Left lung (tissue), 14 donors: ENCODE measurements at places on chromosomes 7 and 10. TPM values are rescaled to one million over a fixed set of nuclear protein-coding genes. Genes with fewer than 3 reads are reported as not detected.

GRCh38 chr7:44078521-44078920 is 3.8 kb downstream of the POLM start:
- H3K4me3 ChIP-seq: no peak overlapping the region
- peaks cover 7% of the 10 kb centered on the region for H3K4me1 ChIP-seq
- peaks cover 73% of the 10 kb centered on the region for H3K36me3 ChIP-seq
- no peaks in the 10 kb centered on the region for H3K27me3 ChIP-seq
- DNase-seq: peak; percentile 26
- H3K27ac ChIP-seq: no peak overlapping the region

- H3K27ac ChIP-seq: no peak overlapping the region
- no peaks in the 10 kb centered on the region for H3K36me3 ChIP-seq
- H3K27me3 ChIP-seq: no peaks in the 10 kb centered on the region
- no peaks in the 10 kb centered on the region for H3K4me1 ChIP-seq
- no peak overlapping the region for H3K4me3 ChIP-seq
- DNase-seq: no peak
Observed at GRCh38 chr7:45588466-45588865, 14.3 kb downstream of the ADCY1 start.

- no peak overlapping the region for H3K4me3 ChIP-seq
- no peaks in the 10 kb centered on the region for H3K27me3 ChIP-seq
- DNase-seq: no peak
- H3K36me3 ChIP-seq: no peaks in the 10 kb centered on the region
Observed at GRCh38 chr10:662223-662605, 27.3 kb downstream of the DIP2C start.

GRCh38 chr7:80302078-80302477 is 167.4 kb downstream of the GNAI1 start:
- DNase-seq: no peak
- no peaks in the 10 kb centered on the region for H3K36me3 ChIP-seq
- no peaks in the 10 kb centered on the region for H3K4me1 ChIP-seq
- no peaks in the 10 kb centered on the region for H3K27me3 ChIP-seq
- H3K4me3 ChIP-seq: no peak overlapping the region

DNA sequence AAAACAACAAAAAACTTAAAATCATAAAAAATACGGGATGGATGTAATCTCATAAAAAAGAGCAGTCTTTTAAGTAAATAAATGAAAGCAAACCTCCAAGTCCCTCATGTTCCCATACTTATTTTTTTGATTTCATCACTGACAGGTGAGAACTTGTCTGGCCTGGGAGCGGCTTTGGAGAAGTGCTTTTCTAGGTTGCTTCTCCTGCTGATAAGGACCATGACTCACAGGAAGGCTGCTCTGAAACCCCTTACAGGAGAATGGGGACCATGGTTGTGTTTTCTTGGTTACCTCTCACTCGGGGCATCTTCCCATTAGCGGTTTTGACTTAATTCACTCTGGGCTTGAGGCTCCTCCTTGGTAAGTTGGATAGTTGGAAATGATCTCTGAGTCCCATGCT is 237.4 kb downstream of the CAMK1D start:
- H3K36me3 ChIP-seq: no peaks in the 10 kb centered on the region
- H3K27ac ChIP-seq: no peak overlapping the region
- no peak for DNase-seq
- no peaks in the 10 kb centered on the region for H3K4me1 ChIP-seq
- H3K4me3 ChIP-seq: no peak overlapping the region

- no peak overlapping the region for H3K4me3 ChIP-seq
- H3K27me3 ChIP-seq: peaks cover 17% of the 10 kb centered on the region
- no peaks in the 10 kb centered on the region for H3K4me1 ChIP-seq
- no peak for DNase-seq
- H3K27ac ChIP-seq: no peak overlapping the region
- no peaks in the 10 kb centered on the region for H3K36me3 ChIP-seq
Observed at GRCh38 chr7:134343796-134344195, 27.1 kb upstream of the SLC35B4 start.

- no peaks in the 10 kb centered on the region for H3K36me3 ChIP-seq
- H3K27me3 ChIP-seq: no peaks in the 10 kb centered on the region
- H3K4me1 ChIP-seq: no peaks in the 10 kb centered on the region
Observed at GRCh38 chr7:10657201-10657600, 316.5 kb upstream of the PHF14 start.

DNA sequence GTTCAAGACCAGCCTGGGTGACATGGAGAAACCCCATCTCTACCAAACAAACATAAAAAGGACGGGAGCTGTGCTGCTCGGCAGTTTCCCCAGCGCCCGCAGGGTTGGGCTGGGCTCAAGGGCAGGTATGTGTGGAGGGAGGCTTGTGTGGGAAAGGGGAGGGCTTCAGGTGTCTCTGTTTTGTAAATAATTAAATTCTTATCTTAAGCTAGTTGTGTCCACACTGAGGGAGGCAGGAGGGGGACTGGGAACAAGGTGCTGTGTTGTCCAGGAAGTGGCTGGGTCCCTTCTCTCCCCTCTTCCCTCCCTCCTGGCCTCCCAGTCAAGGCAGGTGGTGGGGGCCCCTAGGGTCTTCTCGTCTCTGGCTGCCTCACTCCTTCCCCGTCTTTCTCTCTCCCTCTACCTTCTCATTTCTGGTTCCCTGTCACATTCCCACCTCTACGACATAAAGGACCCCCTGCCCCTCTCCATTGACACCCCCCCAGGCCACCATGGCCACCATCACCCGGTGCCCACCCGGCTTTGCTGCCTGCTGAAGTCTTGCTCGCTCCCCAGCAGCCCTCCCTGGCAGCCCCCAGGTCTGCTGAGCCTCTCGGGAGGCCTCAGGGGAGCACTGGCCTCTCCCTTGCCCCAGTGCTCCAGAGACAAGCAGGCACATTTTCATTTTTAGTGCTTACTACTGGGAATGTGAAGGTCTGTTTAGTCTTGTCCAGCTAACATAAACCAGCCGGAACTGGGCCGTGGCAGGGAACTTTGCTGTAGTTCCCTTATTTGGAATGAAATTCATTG is 19.3 kb downstream of the NEURL1 start:
- DNase-seq: no peak
- H3K27me3 ChIP-seq: no peaks in the 10 kb centered on the region
- H3K27ac ChIP-seq: no peak overlapping the region

- no peaks in the 10 kb centered on the region for H3K27me3 ChIP-seq
- H3K4me3 ChIP-seq: no peak overlapping the region
- H3K27ac ChIP-seq: no peak overlapping the region
- no peaks in the 10 kb centered on the region for H3K36me3 ChIP-seq
Observed at GRCh38 chr10:86349474-86349873, 17.1 kb downstream of the GRID1 start.

DNA sequence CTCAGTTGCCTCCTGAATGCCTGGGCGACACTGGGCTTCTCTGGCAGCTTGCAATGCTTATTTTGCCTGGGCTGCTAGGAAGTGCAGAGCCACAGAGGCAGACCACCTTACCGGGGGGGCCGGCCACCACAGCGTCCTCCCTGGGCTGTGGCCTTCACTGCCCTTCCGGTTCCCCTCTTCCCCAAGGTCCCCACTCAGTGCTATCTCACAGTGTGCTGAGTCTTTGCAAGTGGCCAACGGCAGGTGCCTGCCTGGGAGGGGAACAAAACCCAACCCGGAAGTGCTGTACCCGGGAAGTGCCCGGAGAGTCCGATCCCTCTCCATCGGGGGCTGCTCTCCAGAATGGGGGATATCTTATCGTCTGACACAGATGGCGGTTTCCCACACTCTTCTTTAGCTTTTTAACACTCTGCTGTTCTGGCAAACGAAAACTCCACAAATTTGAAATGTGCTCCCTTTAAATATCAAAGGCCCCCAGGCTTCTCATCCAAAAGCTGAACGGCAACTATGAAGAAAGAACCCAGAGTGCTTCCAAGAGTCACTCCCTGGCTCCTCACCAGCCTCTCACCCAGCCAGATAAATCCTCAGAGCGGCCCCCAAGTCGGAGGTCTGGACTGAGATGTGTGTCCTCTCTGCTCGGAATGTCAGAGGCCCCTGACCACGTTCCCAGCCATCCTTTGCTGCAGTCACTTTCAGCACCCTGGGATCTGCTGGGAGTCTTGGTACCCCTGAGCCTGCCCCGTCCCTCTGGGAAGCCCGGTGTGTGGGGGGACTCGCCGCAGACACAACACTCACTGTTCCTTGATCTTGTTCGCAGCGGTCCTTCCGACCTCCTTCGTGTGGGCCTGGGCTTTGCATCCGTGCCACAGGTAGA is 165.1 kb downstream of the SVIL start:
- no peak overlapping the region for H3K27ac ChIP-seq
- no peaks in the 10 kb centered on the region for H3K27me3 ChIP-seq
- peaks cover 95% of the 10 kb centered on the region for H3K36me3 ChIP-seq
- H3K4me3 ChIP-seq: no peak overlapping the region
- no peak for DNase-seq

DNA sequence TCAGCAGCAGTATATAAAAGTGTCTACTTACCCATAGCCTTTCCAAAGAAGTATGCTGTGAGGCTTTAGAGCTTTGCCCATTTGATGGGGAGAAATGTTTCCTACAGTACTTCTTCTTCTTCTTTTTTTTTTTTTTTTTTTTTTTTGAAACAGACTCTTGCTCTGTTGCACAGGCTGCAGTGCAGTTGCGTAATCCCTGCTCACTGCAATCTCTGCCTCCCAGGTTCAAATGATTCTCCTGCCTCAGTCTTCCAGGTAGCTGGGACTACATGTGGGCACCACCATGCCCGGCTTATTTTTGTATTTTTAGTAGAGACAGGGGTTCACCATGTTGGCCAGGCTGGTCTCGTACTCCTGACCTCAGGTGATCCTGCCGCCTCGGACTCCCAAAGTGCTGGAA is 101.7 kb upstream of the TMEM26 start:
- H3K27me3 ChIP-seq: no peaks in the 10 kb centered on the region
- no peaks in the 10 kb centered on the region for H3K36me3 ChIP-seq
- no peak overlapping the region for H3K27ac ChIP-seq
- DNase-seq: no peak
- no peaks in the 10 kb centered on the region for H3K4me1 ChIP-seq
- no peak overlapping the region for H3K4me3 ChIP-seq

DNA sequence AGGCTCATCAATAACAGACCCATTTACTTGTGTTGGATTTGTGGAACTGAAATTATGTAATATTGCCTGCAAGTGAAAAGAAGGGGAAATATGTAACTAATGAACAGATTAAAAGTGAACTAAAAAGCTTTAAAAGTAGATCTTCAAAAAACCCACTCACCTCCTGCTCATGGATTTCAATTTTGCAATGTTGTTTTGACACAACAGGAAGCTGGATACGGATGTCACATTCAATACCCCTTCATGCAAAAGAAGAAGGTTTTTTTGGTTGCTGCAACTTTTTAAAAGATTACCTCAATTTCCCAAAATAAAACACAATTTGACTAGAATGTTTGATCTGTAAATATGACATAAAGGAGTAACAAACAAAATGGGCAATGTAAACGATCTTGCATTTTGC is 3.3 kb downstream of the MKI67 start:
- no peak for DNase-seq
- no peak overlapping the region for H3K27ac ChIP-seq
- H3K4me1 ChIP-seq: peaks cover 15% of the 10 kb centered on the region
- peaks cover 43% of the 10 kb centered on the region for H3K27me3 ChIP-seq

DNA sequence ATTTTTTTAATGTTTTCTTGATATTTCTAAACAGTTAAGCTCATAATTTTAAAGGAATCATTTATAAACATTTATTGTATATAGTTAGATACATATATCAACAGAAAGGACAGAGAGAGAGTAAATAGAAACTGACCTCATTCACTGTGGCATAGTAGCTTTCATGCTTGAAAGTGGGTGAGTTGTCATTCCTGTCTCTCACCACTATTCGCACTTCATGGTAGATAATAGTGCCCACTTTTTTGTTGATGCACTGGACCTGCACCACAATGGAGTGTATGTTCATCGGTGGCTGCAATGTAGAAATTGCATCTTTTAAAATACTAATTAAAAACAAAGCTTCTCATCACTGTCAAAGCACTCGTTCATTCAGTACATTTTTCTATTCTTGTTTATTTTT is 432.0 kb downstream of the PCDH15 start:
- no peak overlapping the region for H3K27ac ChIP-seq
- H3K36me3 ChIP-seq: no peaks in the 10 kb centered on the region
- no peaks in the 10 kb centered on the region for H3K27me3 ChIP-seq

GRCh38 chr10:6473901-6474370 is 106.1 kb downstream of the PRKCQ start:
- no peak overlapping the region for H3K27ac ChIP-seq
- no peak for DNase-seq
- no peaks in the 10 kb centered on the region for H3K36me3 ChIP-seq
- no peaks in the 10 kb centered on the region for H3K27me3 ChIP-seq
- no peak overlapping the region for H3K4me3 ChIP-seq

- H3K27me3 ChIP-seq: no peaks in the 10 kb centered on the region
- H3K27ac ChIP-seq: no peak overlapping the region
- no peaks in the 10 kb centered on the region for H3K36me3 ChIP-seq
- no peak overlapping the region for H3K4me3 ChIP-seq
- DNase-seq: no peak
Observed at GRCh38 chr10:34916314-34916713, 101.2 kb upstream of the PARD3 start.

- no peaks in the 10 kb centered on the region for H3K4me1 ChIP-seq
- H3K36me3 ChIP-seq: no peaks in the 10 kb centered on the region
- H3K4me3 ChIP-seq: no peak overlapping the region
- no peak overlapping the region for H3K27ac ChIP-seq
Observed at GRCh38 chr10:22391600-22391999, 46.3 kb downstream of the SPAG6 start.

DNA sequence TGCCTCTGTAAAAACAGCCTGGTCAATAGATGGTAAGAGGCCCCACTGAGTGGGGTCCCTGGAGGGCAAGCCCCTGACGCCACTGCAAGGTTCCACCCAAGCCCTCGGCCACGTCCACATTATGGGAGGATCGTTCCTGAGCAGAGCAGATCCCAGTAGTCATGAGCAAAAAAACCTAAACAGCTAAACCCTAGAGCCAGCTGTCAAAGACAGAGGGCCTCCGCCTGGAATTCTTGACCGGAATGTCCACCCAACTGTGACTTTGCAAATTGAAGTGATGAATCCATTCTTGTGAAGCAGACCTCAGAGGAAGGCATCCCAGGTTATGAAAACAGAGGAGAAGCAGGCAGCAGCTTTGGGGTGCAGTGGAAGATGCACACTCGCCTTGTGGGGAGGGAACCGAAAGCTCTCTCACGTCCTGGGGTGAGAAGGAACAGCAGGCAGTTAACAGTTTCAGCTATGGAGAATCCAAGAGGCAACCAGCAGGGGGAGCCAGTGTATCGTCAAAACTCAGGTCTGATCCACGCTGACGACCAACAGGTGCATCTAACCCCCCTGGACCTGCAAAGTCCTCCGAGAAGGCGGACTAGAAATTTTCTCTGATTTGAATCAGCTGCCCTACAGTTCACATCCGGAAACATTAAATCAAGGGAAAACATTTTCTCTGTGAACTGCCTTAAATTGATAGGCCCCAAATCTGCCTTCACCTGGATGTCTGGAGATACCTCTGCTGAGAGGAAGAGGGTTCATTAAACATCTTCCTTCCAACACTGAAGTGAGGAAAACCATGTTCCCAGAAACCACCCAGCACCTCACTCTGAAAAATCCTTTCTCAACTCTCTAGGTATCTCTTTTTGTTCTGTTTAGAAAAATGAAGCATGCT is 139.1 kb upstream of the PFKP start:
- H3K27ac ChIP-seq: no peak overlapping the region
- H3K36me3 ChIP-seq: no peaks in the 10 kb centered on the region
- no peaks in the 10 kb centered on the region for H3K27me3 ChIP-seq
- DNase-seq: peak; percentile 46
- H3K4me1 ChIP-seq: peaks cover 9% of the 10 kb centered on the region

PDZD7 gene
- total RNA-seq: 0.58 TPM

UNCX gene
- not detected for total RNA-seq

CHPF2 gene
- total RNA-seq: 44.0 TPM

NMT2 gene
- 11.3 TPM for total RNA-seq

SEC23IP gene
- 61.4 TPM for total RNA-seq

CHN2 gene
- total RNA-seq: 5.5 TPM

ADRA2A gene
- total RNA-seq: 2.8 TPM

NUDT13 gene
- total RNA-seq: 2.1 TPM

ERVW-1 gene
- total RNA-seq: not detected

PPP3CB gene
- 39.7 TPM for total RNA-seq

CLDN4 gene
- 108 TPM for total RNA-seq

NXPH1 gene
- total RNA-seq: not detected
